Ovary (tissue), 10 donors: ENCODE measurements at places on chromosomes 1 and 21.

DNA sequence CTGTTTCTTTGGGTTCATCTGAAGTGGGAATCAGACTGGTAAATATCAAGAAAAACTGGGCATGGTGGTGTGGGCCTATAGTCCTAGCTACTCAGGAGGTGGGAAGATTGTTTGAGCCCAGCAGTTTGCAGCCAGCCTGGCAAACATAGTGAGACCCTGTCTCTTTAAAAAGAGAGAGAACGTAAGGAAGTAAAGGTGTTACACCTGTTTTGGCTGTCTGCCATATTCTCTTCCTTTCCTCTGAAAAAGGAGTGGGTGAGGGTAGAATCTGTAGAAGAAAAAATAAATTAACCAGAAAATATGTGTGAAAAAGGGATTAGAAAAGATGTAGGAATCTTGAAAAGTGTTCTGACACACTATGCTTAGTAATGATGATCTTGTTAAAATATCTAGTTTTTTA lies 20.0 kb downstream of the AHCYL1 start:
- DNase-seq, result no peak

- DNase-seq, result no peak
Measured at GRCh38 chr1:101145449-101145820, 91.4 kb upstream of the S1PR1 start.

DNA sequence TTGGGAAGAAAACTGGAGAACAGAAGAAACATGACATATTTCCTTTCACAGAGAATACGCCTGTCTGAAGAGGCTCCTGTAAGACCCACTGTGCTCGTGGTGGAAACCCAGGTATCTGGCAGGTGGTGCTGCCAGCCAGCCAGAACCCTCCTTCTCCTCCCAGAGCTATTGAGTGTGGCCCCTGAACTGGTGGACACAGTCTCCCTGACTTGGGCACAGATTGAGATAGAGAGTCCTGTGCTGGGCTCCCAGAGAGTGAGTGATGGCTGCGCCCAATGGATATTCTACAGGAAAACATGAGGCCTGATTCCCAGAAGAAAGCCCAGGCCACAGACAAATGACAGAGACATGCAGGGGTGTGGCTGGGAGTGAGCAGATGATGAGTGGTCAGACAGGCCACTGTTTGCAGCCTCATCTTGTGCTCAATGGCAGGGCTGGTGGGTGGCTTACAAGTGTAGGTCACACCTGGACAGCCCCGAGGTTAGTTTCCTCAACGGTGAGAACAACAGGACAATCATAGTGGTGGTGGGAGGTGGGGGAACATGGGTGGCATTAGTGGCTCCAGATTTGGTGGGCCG lies 127.9 kb downstream of the PTPRU start:
- no peak for DNase-seq

DNA sequence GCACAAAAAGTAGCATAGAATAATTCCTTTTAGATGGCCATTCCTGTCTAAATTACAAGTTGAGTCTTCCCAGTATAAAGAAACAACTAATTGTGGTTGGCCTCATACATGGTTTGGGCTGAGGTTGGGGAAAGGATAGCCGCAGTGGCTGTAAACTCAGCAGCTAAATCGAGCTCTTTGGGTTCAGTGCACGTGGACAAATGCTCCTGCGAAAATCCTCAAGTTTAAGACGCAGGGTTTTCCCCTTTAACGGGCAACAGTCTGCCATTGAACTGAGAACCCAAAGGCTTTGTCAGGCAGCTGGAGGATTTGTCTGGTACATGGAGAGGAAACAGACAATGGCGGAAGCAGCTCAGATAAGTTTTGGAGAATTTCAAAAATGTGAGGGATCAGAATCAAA lies 331.9 kb downstream of the TGFB2 start:
- DNase-seq, result no peak

DNA sequence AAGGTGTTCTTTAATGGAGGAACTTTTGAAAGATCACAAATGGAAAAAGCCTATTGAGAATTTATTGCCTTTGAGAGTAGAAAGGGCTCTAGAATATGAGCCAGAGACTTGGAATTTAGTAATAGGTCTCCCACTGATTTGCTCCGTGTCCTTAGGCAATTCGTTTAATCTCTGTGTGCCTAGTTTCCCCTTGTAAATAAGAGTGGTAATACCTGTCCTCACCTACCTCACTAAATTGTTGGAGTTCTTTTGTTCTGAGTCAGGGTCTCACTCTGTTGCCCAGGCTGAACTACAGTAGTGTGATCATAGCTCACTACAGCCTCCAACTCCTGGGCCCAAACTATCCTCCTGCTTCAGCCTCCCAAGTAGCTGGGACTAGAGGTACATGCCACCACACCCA lies 15.0 kb upstream of the TEKT2 start:
- no peak for DNase-seq

DNA sequence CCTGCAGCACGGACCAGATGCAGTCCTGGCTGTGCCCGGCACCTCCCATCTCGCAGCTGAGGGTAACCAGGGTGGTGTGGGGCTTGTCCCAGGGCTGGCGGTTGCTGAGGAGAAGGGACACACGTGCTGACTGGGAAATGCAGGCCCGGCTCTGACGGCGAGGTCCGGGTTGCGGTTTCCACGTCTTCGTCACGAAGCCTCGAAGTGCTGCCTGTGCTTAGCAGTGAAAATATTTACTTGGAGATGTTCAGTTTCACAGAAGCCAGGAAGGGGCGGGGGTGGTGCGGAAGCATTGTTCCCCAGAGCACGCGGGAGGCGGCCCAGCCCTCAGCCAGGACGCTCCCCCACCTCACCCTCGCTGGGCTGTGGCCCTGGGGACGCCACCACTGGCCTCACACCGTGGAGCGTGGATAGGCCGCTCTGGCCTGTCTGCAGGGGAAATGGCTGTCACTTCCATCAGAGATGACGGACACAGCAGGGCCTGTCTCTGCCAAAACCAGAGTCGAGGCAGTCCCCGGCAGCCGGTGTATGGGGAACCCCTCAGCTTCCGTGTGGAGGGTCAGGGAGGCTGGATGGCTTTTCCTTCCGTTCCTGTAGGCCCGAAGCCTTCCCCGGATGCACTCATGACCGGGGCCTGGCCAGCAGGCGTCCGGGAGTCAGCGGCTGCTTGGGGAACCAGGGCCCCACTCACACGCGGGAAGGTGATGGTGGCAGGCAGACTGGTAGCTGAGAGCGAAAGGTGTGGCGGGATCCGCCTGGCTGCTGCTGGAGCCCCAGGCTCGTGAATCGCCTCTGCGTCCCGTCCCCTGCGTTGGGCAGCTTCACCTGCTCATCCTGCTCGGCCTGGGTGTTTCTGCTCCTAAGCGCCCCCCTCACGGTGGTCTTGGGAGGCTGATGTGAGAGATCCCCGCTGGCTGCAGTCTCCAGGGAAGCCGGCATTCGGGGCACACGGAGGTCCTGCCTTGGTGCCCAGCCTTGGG lies 14.7 kb upstream of the POFUT2 start:
- DNase-seq, result peak; percentile 69

DNA sequence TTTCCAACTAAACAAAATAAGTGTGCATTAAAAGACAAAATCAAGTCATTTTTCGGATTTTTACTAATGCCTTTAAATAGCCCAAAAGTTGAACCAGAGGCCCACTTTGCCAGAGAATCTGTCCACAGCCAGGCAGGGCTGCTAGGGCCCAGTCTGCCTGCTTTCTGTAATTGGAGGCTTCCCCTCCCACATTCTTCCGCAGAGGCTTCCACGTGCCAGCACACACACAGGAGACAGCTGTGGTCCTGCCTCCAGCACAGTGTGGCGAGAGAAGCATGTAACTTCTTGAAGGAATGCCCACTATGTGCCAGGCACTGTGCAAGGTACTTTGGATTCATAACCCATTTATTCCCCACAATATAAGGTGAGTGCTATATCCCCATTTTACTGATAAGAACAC lies 11.3 kb upstream of the PDZK1IP1 start:
- DNase-seq, result no peak

GRCh38 chr1:154735804-154736168 lies 127.8 kb upstream of the ADAR start:
- DNase-seq, result no peak

GRCh38 chr1:65276197-65276939 lies 33.0 kb upstream of the DNAJC6 start:
- no peak for DNase-seq

DNA sequence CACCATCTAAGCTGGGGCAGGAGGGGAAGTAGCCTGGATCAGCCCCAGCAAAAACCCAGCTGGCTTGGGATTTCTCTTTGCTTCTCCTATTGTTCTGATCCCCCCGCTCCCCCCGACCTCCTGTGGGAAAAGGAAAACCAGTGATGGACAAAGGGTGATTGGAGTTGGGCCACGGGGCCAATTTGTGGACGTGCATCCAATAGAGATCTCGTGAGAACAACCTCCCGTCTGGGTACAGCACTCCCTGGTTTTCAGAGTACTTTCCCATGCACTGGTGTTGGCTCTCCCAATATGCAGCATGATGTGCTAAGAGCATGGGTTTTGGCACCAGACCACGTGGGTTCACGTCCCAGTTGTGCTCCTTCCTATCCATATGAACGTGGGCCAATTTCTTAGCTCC lies 9.0 kb downstream of the BLACAT1 start:
- no peak for DNase-seq

- DNase-seq, result no peak
Measured at GRCh38 chr1:17839641-17840196, 84.6 kb downstream of the ACTL8 start.

DNA sequence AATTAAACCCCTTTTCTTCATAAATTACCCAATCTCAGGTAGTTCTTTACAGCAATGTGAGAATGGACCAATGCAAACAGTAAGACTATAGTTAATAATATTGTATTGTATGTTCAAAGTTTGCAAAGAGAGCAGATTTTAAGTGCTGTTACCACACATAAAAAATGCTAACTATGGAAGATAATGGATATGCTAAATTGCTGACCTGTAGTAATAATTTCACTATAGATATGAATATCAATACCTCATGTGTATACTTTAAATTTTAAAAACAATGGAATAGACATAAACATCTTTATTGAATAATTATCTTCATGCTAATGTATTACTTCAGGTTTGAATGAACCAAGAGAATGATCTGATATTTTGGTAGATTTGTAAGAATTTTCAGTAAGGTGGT lies 552.4 kb upstream of the CHRM3 start:
- DNase-seq, result no peak

- no peak for DNase-seq
Measured at GRCh38 chr1:30449428-30450147, 273.8 kb downstream of the MATN1 start.

DNA sequence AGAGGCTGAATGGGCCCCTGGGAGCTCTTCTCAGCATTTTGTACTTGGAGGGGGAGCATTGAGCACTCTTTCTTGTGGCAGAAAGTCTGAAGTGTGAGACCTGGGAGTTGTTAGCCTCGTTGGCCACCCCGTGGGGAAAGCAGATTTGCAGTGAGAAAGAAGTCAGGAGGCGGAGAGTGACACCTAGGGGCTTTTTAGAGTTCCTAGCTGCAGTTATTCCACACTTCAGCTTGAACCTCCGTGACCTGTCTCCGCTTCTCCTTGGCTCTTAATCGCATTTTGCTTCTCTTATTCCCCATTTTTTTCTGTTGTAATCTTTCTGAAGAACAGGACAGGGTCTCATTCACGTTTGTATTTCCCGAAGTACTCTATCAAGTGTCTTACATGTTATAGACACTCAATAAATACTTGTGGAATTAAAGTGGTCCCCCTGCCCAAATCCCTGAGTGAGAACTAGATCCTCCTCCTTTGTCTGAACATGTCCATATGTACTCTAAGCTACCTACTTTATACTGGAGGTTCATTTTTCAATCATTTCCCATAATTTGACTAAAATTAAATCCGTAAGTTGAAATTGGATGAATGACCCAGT lies 14.5 kb upstream of the C1orf141 start:
- peak; percentile 66 for DNase-seq

GRCh38 chr1:172420385-172420784 lies at the start of gene C1orf105:
Gene C1orf105 (plus strand): TSS chr1:172420685. CDS start chr1:172420886, 201 bp downstream.
- no peak for DNase-seq

DNA sequence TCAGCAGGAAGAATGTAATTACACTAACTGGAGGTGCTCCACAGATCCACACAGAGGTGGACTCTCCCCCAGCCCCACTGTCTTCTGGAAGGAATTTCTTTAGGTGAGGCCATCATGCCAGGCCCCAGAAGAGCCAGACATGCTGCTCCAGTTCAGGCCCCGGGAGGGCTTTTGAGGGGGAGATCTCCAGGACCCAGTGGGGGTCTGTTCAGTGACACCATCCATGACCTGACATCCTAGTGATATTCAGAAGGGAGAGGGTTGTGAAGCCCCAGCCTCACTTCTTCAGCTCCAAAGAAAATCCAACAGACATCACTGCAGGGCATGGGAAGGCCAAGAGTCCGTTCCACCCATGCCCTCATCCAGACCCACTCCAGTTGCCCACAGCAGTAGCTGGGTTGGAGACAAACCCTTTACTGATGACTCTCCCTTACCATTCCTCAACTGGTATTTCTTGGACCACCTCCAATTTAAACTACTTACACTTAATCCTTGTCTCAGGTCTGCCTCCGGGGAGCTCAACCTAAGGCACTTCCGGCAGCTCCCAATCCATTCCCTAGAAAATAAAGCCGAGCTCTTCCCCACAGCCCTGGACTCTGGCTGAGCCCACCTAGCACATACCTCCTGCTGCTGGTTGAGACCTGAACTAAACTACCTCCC lies 39.2 kb downstream of the CSMD2 start:
- DNase-seq, result no peak
